Left forelimb (tissue), 1 donor: ENCODE measurements at places on chromosomes 16 and 17.
A peak's percentile ranks its signal among the peaks of the same experiment; 100 is the strongest.

- DNase-seq, result no peak
Measured at GRCh38 chr17:14580499-14580898, 279.6 kb downstream of the HS3ST3B1 start.

DNA sequence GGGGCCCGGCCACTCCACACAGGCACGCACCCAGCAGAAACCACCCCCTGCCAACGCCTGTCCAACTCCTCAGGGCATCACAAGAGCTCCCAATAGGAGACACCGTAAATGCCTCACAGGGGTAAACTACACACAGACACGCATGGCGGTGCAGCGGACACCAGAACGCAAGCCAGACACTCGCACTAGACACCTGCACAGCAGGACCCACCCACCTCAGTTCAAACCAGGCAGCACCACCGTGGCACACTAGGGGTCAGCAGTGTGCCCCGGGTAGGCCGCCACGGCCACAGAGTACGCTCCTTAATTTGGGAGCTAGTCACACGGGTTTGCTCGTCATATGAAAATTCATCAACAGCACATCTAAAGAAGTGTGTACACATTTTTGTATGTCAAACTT, 3.4 kb downstream of the SLC38A10 start:
- DNase-seq, result no peak

DNA sequence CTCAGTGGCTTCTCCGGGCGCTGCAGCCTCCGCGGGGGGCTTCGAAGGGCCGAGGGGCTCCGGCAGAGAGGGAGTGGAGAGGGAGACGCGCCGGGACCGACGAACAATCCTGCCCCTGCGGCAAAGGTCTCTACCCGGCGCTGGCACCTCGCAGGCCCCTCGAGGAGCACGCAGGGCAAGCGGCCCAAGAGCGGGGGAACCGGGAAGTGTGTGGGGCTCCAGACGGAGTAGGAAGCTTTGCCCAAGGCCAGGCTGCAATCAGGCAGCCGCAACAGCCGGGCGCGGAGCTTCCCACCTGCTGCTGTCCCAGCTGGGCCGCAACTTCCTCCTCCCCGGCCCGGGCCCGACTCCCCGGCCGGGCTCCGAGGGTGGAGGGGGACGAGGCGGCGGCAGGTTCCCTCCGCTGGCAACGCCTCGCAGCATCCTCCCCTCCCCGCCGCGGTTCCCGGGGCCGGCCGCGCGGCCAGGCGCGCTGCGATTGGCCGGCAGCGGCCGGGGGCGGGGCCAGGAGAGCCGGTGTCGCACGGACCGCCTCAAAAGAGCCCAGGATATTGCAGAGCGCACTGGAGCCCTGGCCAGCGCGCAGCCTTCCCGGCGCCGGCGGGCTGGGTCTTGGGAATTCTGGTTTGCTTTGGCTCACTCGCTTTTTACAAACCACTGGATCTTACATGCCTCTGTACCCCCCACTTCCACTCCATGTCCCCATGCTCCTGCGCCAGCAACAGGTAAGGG, at the start of gene KCNJ2:
Gene KCNJ2 (plus strand): TSS at position 556 of the 732 bp plus-strand sequence. CDS start 5,508 bp downstream, outside the sequence.
- DNase-seq, result peak; percentile 92

DNA sequence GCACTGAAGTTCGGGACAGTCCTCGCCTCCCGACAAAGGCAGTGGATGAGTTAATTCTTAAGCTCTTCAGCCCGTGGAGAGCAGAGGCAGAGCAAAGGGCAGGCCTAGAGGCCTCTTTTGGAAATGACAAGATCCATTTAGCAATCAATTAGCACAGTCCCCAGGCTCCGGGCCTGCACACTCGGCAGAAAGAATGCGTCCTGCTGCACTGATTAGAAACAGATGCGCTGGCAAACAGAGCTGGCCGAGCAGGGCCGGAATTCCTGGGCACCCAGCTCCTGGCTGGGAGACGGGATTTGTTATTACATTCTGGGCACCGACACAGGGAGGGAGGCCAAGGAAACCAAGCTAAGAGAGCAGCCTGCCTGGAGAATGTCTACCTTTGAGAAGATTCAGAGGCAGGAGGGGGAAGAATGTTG, 162.9 kb downstream of the COPRS start:
- peak; percentile 87 for DNase-seq

DNA sequence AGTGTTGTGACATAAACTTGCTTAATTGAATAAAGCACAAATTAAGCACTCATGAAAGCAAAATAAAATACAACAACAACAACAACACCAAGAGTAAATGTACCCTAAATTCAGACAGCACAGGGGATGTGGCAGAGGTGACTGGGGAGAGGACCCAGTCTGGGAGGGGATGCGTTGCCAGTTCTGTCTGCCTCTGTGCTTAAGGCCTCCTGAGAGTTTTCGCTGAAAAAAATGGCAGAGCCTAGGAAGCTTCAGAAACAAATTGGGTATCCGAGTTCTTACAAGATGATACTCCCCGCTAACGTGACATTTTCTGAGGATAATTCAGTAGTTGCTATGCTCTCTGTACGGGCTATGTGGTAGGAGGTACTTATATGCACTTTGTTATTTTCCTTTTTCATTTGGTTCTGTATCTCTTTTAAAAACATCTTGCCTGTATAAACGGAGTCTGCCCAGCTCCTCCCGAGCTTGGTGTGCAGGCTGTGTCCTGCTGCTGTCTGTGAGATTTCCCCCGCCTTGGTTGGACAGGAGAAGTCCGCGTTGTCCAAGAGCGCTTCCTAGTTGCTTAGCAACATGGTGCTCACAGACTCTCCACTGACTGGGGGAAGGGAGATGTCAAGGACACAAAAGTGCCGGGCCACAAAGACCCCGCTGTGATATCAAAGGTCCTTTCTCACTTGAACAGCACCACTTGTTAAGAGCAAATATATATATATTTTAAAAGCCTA, 134.2 kb upstream of the CPHXL start:
- no peak for DNase-seq

- DNase-seq, result no peak
Measured at GRCh38 chr16:88662222-88662842, 559 bp downstream of the MVD start.

DNA sequence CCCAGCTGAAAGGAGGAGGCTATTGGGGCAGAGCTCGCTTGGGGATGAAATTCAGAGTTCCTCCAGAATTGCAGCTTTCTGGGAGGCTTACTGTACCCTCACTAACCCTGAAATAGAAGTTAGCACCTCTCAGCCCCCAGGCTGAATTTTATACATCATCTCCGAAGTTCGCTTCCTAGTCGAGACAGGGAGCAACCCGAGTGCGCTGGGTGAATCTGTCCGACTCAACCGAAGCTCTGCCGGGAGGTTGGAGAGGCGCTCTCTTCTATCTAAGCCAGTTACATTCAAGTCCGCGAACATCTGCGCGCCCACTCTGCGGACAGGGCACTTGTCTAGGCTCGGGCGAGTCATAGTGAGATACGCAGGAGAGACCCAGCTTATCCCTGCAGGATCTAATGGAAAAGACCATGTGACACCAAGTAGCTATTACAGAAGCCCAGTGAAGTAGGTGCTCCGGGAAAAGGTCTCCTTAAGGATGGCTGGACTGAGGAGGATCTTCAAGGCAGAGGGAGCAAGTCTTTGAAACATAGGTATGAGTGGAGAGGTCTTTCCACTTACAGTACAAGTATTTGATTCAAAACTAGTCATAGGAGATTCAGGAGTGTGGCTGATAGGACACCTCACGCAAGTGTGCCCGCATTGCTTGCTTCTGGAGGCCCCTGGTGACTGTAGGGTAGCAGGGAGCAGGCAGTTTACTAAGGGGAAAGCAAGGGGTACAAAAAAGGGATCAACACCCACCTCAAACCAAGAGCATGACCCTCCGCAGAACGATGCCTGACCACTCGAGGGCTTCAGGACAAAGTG, 646 bp upstream of the HES7 start:
- DNase-seq, result no peak

DNA sequence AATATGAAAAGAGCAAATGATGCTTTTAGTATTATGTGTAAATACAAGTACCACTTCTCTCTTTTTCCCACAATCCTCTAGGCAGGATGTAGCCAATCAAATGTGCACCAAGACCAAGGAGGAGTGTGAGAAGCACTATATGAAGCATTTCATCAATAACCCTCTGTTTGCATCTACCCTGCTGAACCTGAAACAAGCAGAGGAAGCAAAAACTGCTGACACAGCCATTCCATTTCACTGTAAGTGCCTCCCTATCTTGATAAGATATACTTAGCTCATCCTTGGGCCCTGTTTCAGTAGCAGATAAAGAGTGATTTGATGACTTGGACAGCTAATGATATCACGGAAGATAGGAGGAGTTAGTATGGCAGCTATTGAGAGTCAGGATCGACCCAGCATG, 33.7 kb downstream of the TADA2A start:
- DNase-seq, result no peak

- DNase-seq, result peak; percentile 96
Measured at GRCh38 chr17:16438557-16439302, 23.4 kb downstream of the TRPV2 start.

- DNase-seq, result no peak
Measured at GRCh38 chr16:58462499-58462996, 37.4 kb upstream of the NDRG4 start.

DNA sequence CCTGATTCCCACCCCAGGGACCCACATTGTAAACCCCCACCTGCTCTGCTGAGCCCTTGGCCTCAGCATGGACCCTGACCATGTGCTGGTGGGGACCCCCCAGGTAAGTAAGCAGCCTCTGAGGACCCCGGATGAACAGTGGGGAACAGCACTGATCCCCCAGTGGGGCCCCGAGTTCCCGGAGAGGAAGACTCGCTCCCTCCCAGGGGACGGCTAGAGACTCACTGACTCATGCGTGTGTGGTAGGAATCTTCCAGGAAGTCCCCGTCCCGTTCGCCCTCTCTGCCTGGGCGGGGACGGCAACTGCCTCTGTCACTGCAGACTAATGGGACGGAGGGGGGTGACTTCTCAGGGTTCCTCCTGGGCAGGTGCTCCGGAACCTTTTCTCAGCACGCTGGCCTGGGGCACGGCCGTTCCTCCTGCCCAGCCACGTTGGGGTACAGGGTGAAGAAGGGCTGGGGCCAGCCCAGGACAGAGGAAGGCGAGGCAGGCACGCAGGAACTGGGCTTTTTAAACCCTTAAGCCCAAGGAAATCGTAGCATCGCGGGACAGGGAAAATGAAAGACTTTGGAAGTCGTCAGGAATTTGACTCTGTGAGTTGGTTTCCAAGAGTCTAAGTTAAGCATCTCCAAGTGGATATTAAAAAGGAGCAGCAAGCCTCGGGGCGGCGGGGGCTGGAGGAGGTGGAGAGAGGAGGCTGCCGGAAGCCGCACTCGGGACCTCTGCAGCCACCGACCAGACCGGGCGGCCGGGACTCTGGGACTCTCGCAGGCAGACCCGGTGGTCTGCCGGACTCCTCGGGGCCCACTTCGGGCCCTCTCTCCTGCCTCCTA, 178.7 kb downstream of the SEC14L1 start:
- peak; percentile 79 for DNase-seq

DNA sequence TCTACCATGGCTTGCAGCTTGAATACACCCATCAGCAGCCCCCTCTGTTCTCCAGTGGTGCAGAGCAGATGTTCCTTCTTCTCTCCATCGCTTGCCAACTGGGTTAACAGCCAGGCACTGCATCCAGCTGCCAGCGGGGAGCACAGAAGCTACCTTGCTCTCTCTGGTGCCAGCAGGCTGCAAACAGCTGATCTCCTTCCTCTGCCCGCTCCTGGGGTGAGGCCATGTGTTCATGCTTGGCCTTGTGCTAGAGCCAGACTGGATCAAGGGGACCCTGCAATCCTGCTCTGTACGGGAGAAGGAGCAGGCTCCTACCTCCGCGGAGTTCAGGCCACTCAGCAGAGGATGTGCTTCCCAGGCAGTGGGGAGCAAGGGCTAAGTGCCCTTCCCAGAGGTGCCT, 24.1 kb upstream of the ENGASE start:
- no peak for DNase-seq

- DNase-seq, result no peak
Measured at GRCh38 chr16:87955302-87956097, 4.3 kb downstream of the BANP start.

- DNase-seq, result no peak
Measured at GRCh38 chr16:81637336-81638235, 141.5 kb upstream of the PLCG2 start.

DNA sequence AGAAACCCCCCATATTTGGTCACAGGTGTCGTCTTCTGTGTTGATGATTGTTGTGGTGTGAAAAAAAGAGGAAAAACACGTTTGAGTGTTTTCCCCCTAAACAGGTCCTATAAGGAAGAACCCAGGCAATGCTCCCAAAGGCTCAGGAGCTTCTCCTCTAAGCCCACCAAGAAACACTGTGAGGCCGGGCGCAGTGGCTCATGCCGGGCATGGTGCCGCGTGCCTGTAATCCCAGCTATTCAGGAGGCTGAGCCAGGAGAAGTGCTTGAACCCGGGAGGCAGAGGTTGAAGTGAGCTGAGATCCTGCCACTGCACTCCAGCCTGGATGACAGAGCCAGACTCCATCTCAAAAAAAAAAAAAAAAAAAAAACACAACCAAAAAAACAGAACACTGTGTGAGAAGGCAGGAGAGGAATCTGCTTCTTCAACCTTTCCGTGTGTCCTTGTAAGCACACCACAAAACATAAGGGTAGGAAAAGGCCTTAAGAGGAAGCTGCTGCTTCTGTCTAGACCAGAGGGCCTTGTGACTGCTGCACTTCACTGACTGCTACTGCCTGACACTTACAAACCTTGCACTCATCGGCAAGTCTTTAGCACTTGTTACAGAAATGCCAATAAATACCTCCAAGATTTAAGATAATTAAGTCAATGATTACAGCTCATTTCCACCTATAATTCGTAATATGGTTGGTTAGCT, 9.3 kb downstream of the JPT1 start:
- DNase-seq, result no peak

DNA sequence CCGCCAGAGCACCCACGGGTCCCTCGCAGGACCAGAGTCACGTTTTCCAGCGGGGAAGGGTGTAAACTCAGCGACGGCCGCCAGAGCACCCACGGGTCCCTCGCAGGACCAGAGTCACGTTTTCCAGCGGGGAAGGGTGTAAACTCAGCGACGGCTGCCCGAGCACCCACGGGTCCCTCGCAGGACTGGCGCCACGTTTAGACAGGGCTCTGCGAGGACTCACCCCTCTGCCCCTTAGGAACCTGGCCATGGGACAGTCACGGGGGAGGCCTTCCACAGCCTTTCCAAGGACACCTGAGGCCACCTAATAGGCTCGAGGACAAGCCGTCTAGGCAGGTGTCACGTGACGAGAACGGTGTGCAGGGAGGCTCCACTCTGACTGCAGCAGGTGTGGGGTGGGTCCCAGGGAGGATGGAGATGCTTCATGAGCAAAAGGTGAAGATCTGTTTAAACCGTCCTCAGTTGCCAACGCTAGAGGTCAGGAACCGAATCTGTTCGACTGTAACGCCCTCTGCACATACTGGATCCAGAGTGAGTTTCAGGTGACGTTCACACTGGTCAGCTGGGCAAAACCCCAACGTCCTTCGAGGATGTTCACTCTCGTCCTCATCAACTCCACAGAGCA, 48.0 kb upstream of the METRNL start:
- DNase-seq, result no peak
